ENCODE measurements at places on chromosomes 7 and 10.
A peak's percentile ranks its signal among the peaks of the same experiment; 100 is the strongest.

DNA sequence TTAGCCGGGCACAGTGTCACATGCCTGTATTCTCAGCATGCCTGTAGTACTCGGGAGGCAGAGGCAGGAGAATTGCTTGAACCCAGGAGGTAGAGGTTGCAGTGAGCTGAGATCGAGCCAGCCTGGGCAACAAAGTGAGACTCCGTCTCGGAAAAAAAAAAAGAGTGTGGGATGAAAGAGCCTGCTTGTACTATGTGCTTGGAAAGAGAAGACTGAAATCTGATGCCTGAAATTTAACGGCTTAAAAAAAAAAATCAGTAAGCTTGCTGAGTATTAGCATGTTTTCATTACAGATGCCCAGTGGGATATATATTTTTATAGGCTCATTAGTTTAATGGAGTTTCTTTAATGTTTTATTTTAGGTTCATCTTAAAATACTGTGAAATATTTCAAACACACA is 4.2 kb downstream of the NT5C2 start:
- no peak for DNase-seq

DNA sequence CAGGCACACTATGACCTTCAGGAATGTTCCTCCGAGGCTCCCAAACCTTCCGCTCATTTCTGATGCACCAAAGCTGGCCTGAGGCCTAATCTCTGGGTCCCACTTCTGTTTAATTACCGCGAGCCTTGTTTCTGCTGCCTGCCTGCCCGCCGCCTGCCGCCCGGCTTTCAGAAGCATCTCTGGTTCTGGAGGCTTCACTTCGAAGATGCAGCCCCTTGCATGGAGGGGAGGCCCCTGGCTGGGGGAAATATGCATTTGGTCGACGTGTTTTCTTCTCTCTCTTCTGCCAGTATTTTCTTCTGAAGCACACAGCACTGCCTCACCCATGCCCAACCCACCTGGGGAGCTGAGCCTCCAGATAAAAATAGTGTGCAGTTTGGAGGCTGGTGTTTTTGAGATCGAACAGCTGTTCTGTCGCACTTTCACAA is 166.9 kb downstream of the PAXIP1 start:
- DNase-seq, result no peak

DNA sequence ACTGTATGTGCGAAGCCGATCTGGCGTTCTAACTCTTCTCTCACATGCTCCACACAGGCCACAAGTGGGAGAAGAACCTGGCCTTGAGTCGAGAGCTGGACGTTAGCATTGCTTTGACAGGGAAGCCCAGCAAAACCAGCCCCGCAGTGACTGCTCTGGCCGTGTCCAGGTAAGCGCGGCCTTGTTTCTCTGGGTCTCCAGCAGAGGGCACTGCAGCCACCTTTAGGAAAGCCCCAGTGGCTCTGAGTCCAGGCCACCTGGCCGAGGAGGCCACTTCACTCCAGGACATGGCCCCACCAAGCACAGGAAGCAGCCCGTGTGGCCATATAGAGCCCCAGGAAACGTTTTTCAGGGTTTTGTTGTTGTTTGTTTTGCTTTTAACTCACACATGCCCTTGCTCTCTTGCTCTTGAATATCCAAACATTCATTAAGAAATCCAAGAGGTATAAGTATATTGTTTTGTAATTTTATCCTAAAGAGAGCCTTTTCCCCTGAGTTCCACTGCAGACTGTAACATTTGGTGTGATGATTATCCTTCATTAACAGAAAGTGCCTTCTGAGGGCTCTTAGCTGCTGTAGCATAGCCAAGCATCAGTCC is 41.8 kb upstream of the LRRC18 start:
- peak; percentile 87 for DNase-seq

DNA sequence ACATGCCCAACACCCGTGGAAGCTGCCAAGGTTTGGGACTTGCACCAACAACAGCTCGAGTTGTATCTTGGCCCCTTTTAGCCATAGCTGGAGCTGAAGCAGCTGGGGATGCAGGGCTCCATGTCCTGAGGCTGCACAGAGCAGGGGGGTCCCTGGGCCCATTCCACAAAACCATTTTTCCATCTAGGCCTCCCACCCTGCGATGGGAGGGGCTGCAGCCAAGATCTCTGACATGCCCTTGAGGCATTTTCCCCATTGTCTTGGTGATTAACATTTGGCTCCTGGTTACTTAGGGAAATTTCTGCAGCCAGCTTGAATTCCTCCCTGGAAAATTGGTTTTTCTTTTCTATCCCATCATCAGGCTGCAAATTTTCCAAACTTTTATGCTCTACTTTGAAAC is 637.8 kb upstream of the VSTM2A start:
- DNase-seq, result peak; percentile 22

GRCh38 chr10:132788180-132788830 is 2.4 kb upstream of the NKX6-2 start:
- DNase-seq, result peak; percentile 63

DNA sequence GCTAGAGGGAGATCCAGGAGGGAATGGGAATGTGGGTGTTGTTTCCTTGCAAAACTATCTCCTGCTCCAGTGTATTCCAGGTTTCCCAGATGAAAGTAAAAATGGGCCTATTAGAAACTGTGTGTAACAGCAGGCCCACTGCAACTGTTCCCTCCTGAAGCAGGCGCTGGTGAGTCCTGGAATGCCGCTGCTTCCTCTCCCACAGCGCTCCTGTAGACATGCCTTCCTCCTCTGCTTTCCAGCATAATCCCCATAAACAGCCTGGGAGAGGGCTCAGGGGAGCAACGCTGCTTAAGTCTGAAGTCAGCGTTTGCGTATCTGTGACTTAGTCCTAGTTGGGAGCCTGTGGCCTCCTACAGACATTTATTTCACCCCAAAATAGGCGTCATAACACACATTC is 551.0 kb upstream of the FOXK1 start:
- DNase-seq, result peak; percentile 51

GRCh38 chr10:4130685-4131084 is 345.7 kb upstream of the KLF6 start:
- DNase-seq, result no peak

DNA sequence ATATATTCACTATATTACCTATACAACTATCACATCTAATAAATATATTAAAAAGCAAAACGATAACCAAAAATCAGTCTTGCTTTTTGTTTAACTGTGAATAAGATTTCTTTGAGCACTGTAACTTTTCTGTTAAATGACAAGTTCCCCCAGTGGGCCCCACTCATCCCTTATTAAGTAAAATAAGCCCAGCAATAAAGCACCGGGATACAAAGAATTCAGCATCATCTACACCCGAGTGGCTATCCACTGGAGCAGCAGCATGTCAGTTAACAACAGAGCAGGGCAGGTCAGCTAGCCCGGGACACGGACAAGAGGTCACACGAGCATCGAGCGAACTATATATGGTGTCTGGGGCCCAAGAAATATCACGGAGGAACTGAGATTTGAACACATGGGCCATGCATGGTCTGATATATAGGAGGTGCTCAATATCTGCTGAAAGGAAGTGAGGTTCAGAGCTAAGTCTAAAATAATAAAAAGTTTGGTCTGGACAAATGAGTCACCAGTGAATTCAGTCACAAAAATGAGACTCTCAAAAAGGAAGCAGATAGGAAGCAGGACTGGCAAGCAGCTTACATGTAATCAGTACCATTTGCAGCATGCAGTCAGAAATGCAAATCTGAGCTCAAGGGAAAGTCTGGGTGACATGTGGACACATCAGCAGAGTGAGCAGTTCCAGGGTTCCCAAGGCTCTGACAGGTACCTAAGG is 4.1 kb downstream of the ERCC6 start:
- no peak for DNase-seq
